Cardiac muscle cell (in vitro differentiated cells and primary cell): ENCODE measurements at places on chromosomes 12 and 14.

DNA sequence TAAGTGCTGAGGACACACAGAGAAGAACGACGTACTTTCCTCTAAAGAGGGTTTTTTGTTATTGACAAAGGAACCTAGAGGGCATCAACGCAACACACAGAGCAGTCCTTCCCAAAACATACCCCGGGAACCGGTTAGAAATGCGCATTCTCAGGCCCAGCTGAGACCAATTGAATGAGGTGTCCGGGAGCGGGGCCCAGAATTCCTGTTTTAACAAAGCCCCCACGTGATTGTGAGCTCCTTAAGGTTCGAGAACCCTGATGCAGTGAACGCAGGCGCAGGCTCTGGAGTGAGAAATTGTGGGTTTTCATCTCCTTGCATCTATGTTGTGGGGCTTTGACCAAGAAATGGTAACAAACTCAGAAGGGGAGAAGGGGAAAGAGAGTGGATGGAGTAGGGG is 51.0 kb upstream of the TBX3 start:
- no peak overlapping the region for H3K4me3 ChIP-seq
- H3K27ac ChIP-seq: no peak overlapping the region
- no peak for DNase-seq
- H3K27me3 ChIP-seq: peaks cover 45% of the 10 kb centered on the region
- H3K4me1 ChIP-seq: peaks cover 2% of the 10 kb centered on the region

GRCh38 chr12:98402671-98403070 is 112.7 kb upstream of the TMPO start:
- H3K36me3 ChIP-seq: no peaks in the 10 kb centered on the region
- no peak for DNase-seq
- H3K4me1 ChIP-seq: peaks cover 7% of the 10 kb centered on the region
- no peaks in the 10 kb centered on the region for H3K27me3 ChIP-seq
- no peak overlapping the region for H3K27ac ChIP-seq

DNA sequence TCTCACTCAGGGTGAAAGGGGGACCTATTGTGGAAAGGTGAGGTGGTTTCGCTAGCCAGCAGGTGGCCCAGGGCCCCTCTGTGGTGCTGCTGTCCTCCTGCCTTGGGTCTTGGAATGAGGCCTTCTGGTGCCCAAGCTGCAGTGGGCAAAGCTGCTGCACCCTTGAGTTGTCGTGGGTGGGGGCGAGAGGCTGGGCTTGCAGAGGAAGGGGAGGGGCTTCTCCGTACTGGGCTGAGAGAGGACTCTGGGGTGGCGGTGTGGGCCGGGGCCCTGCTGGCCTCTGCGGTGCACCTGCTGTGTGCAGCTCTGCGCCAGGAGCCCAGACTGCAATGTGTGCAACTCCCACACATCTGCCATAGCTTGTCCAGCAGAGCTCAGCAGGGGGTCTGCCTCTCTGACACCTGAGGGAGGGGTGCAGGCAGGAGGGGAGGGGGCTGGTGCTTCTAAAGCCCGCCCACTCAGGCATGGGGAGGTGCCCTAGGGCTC is 145.8 kb downstream of the KIF26A start:
- no peak for DNase-seq
- no peak overlapping the region for H3K4me3 ChIP-seq
- H3K4me1 ChIP-seq: no peaks in the 10 kb centered on the region
- H3K27ac ChIP-seq: no peak overlapping the region
- no peaks in the 10 kb centered on the region for H3K27me3 ChIP-seq

- H3K27ac ChIP-seq: no peak overlapping the region
- DNase-seq: no peak
- no peak overlapping the region for H3K4me3 ChIP-seq
- no peaks in the 10 kb centered on the region for H3K27me3 ChIP-seq
These were observed 134.4 kb upstream of the GRIP1 start for GRCh38 chr12:66813137-66813892.

DNA sequence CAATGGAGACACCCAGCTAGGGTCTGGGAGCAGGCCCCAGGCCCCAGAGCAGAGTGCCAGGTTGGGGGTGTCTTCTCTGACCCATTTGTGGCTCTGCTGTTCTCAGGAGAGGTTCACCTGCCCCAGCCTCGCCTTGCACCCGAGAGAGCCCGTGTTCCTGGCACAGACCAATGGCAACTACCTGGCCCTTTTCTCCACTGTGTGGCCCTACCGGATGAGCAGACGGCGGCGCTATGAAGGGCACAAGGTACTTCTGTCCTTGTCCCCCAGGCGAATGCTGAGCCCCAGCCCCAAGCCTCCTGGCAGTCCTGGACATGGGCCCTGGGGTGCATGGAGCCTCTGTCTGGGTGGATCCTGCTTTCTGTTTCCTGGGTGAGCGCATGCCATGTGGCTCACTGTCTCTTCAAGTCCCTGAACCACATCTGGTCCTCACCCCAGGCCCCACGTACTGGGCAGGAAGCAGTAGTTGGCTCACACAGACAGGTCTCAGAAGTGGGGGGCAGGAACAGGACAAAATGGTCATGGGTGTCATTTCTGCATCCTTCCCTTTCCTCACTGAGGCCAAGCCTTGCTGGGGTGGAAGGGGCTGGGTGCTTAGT is 58.2 kb downstream of the BEGAIN start:
- H3K4me1 ChIP-seq: peaks cover 9% of the 10 kb centered on the region
- no peak for DNase-seq
- no peaks in the 10 kb centered on the region for H3K27me3 ChIP-seq
- no peaks in the 10 kb centered on the region for H3K36me3 ChIP-seq
- H3K27ac ChIP-seq: no peak overlapping the region

GRCh38 chr14:80077262-80077661 is 134.0 kb downstream of the DIO2 start:
- no peak overlapping the region for H3K27ac ChIP-seq
- no peak overlapping the region for H3K4me3 ChIP-seq
- no peaks in the 10 kb centered on the region for H3K36me3 ChIP-seq
- DNase-seq: no peak

- H3K27ac ChIP-seq: no peak overlapping the region
- peaks cover 66% of the 10 kb centered on the region for H3K4me1 ChIP-seq
- H3K4me3 ChIP-seq: no peak overlapping the region
- no peak for DNase-seq
- H3K36me3 ChIP-seq: no peaks in the 10 kb centered on the region
These were observed 8.1 kb downstream of the OSBPL8 start for GRCh38 chr12:76551482-76551888.

GRCh38 chr14:90732139-90732538 is 84.1 kb downstream of the TTC7B start:
- H3K4me3 ChIP-seq: no peak overlapping the region
- no peak overlapping the region for H3K27ac ChIP-seq
- H3K4me1 ChIP-seq: no peaks in the 10 kb centered on the region
- DNase-seq: no peak
- no peaks in the 10 kb centered on the region for H3K27me3 ChIP-seq
